Stimulated activated naive B cell treated with anti-CD40 and anti-IgM and Interleukin-4, amounts not matched to agents 10 μg/mL and 1 μg/mL and 100 μg/mL, for 72 hours (primary cell): ENCODE measurements at places on chromosomes 6 and 20.

DNA sequence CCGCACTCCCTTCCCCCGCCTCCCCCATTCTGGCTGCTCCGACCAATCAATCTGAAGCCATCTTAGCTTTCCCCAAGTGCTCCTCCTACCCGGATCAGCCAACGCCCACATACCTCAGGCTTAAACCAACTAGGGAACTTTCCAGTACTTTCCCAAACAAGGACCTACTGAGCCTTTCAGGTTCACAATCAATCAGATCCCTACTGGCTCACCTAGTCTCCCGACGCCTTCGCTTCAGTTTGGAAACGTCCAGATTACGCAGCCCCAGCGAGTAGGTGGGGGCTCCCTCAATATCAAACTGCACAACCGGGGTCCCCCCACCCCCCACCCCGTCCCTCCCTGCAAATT lies 432 bp downstream of the HSPA1L start:
- DNase-seq, result peak; percentile 57

- no peak for DNase-seq
These were observed 306.9 kb upstream of the SGK1 start for GRCh38 chr6:134624781-134625180.

GRCh38 chr20:2729791-2730190 lies 37.2 kb downstream of the EBF4 start:
- DNase-seq, result no peak

DNA sequence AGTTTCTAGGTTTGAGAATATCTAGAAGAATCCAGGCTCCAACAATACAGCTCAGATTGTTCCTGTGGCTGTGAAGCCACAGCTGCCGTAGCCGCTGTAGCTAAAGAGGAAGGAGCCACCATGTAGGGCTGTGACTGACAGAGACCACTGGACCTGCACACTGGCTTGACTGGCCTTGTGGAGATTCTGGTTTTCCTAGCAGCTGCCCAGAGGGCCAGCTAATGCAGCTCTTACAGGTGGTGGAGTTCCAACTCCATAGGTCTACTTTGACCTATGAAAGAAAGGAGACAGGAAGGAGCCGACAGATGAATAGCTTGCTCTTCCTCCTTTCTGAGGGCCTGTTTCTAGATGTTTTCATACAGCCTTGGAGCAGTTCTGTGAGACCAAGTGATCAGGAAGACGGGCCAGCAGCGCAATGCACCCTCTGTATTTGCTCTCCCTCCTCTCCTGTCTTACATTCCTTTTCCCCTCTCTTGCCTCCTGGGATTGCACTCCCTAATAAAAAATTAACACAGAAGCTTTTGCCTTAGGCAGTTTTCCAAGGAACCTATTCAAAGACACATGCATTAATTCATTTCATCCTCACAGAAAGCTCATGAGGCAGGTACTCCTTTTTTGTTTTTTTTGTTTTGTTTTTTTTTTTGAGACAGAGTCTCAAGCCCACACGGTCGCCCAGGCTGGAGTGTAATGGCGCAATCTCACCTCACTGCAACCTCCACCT lies 51.8 kb upstream of the MYB start:
- peak; percentile 15 for DNase-seq

DNA sequence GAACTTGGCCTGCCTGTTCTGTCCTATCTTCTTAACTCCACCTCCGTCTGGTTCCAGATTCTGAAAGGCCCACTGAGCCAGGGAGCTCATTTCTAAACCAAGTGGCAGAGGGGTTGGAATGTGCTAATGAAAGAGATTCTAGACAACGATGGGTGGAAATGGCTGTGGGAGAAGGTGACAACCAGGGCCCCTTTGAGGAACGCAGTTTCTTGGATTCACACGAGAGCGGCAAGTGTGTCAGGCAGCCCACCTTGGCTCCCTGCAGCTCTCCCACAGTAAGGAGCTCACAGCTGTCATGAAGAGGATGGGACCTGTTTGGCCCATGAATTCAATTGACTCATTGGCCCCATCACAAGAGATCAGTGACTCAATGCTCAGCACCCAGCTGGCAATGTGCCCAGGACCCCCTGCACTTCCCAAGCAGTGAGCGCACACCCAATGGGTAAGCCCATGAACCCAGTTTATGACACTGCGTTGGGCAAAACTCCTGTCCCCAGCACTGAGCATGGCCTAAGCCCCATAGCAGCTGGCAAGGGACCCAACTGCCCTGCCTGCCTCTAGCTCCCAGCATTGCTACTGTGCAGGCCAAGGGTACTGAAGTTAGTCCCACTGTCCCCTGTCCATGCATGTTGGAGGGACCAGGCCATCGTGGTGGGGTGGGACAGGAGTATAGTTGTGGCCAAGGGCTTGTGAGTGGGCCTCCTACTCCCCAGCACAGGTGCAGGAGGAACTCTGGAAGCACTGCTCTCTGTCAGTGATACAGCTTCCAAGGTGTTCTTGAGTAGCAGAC lies 16.4 kb downstream of the MRPS18A start:
- no peak for DNase-seq
